Lung (tissue), 17 donors: ENCODE measurements at places on chromosomes 7 and 10. TPM values are rescaled to one million over a fixed set of nuclear protein-coding genes. Genes with fewer than 3 reads are reported as not detected.

The ZNF467 gene
- 18.6 TPM for polyA plus RNA-seq

The TMEM184A gene
- polyA plus RNA-seq = 6.8 TPM

The ITGB8 gene
- 3.2 TPM for polyA plus RNA-seq

The ADAP1 gene
- 39.0 TPM for polyA plus RNA-seq

The KCNH2 gene
- 0.82 TPM for polyA plus RNA-seq

The IFT22 gene
- 23.6 TPM for polyA plus RNA-seq

The ADRA2A gene
- polyA plus RNA-seq = 0.63 TPM

The MET gene
- polyA plus RNA-seq = 16.3 TPM

The HOXA4 gene
- 3.8 TPM for polyA plus RNA-seq

The HYAL4 gene
- polyA plus RNA-seq = not detected

The NODAL gene
- not detected for polyA plus RNA-seq

The GPR85 gene
- 0.57 TPM for polyA plus RNA-seq

The CNPY1 gene
- polyA plus RNA-seq = not detected

The CYP3A5 gene
- polyA plus RNA-seq = 2.2 TPM

The FAM24A gene
- not detected for polyA plus RNA-seq

The SPDYE1 gene
- not detected for polyA plus RNA-seq

The LHFPL3 gene
- not detected for polyA plus RNA-seq

The H2BK1 gene
- not detected for polyA plus RNA-seq

The PPP1R17 gene
- 0.63 TPM for polyA plus RNA-seq

The FAM3C gene
- 26.3 TPM for polyA plus RNA-seq

The PRKG1 gene
- polyA plus RNA-seq = 2.1 TPM

The GPAM gene
- 2.7 TPM for polyA plus RNA-seq

The CHAT gene
- polyA plus RNA-seq = not detected

The COL17A1 gene
- polyA plus RNA-seq = 2.5 TPM

The OR2A42 gene
- polyA plus RNA-seq = 0.02 TPM

The OPTN gene
- 34.3 TPM for polyA plus RNA-seq

The STEAP1B gene
- polyA plus RNA-seq = 0.50 TPM

The DIP2C gene
- 3.6 TPM for polyA plus RNA-seq

The ATAD1 gene
- 11.6 TPM for polyA plus RNA-seq

The IDI2 gene
- 0.08 TPM for polyA plus RNA-seq

The ASAH2B gene
- polyA plus RNA-seq = 3.1 TPM

The RSPH10B gene
- 1.8 TPM for polyA plus RNA-seq

The WAPL gene
- 15.0 TPM for polyA plus RNA-seq

The ECHDC3 gene
- polyA plus RNA-seq = 14.2 TPM

The PLEKHS1 gene
- polyA plus RNA-seq = 4.2 TPM

The TSC22D4 gene
- polyA plus RNA-seq = 62.0 TPM

The OPALIN gene
- polyA plus RNA-seq = not detected

The NUTM2E gene
- 0.71 TPM for polyA plus RNA-seq

The PRPS1L1 gene
- polyA plus RNA-seq = not detected

The HOXA1 gene
- 0.06 TPM for polyA plus RNA-seq

The NAT16 gene
- polyA plus RNA-seq = 0.01 TPM

The PNLIP gene
- 0.14 TPM for polyA plus RNA-seq

The INA gene
- 0.04 TPM for polyA plus RNA-seq

The ZNF727 gene
- 0.08 TPM for polyA plus RNA-seq

The BICC1 gene
- 2.3 TPM for polyA plus RNA-seq

The FEZF1 gene
- 0.04 TPM for polyA plus RNA-seq

The TEX47 gene
- polyA plus RNA-seq = not detected

The HUS1 gene
- polyA plus RNA-seq = 10.3 TPM

The RARRES2 gene
- 212 TPM for polyA plus RNA-seq

The AQP1 gene
- 527 TPM for polyA plus RNA-seq

The ANTXRL gene
- polyA plus RNA-seq = not detected

The R3HCC1L gene
- 9.0 TPM for polyA plus RNA-seq

The FAM53B gene
- 14.6 TPM for polyA plus RNA-seq

The EBF3 gene
- polyA plus RNA-seq = 0.08 TPM

The TSPAN12 gene
- polyA plus RNA-seq = 24.6 TPM

The TCAF2 gene
- 3.4 TPM for polyA plus RNA-seq

The CUEDC2 gene
- 42.1 TPM for polyA plus RNA-seq
